Glomerular endothelial cell (primary cell): ENCODE measurements at places on chromosomes 13 and 19. TPM values are rescaled to one million over a fixed set of nuclear protein-coding genes. Genes with fewer than 3 reads are reported as not detected.

Gene ITGBL1
- 1.3 and 1.4 TPM in 2 replicates for total RNA-seq

Gene GTF2F2
- total RNA-seq: 17.2 and 18.6 TPM in 2 replicates

Gene C13orf42
- not detected in 2 replicates for total RNA-seq

Gene ZIM2
- not detected in 2 replicates for total RNA-seq

Gene RAB3A
- total RNA-seq: 2.6 and 4.1 TPM in 2 replicates
